ENCODE measurements at places on chromosomes 2 and 18. TPM values are rescaled to one million over a fixed set of nuclear protein-coding genes. Genes with fewer than 3 reads are reported as not detected.

Gene CFC1
- not detected for total RNA-seq

Gene HOXD12
- total RNA-seq = not detected

DNA sequence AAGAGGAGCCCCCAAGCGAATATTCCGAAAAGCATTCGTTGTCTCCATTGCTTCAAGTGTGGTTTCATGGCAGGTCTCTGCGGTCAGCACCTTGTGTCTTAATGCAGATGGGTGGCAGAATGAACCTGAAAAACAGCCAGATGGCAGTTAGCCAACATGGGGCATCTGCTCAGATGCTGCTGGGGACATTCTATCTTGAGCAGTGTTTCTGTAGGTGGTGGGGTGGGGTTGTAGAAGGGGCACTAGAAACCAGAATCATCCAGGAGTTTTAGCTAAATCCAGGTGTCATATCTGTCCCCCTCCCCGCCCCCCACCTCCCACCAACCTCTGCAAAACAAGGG is 42.1 kb downstream of the ST6GAL2 start:
- H3K4me3 ChIP-seq = no peak overlapping the region
- DNase-seq = no peak
- no peaks in the 10 kb centered on the region for H3K36me3 ChIP-seq
- H3K27ac ChIP-seq = no peak overlapping the region
- no peaks in the 10 kb centered on the region for H3K4me1 ChIP-seq

- H3K36me3 ChIP-seq = no peaks in the 10 kb centered on the region
- no peaks in the 10 kb centered on the region for H3K27me3 ChIP-seq
- no peak overlapping the region for H3K4me3 ChIP-seq
- peaks cover 6% of the 10 kb centered on the region for H3K4me1 ChIP-seq
- DNase-seq = no peak
Observed at GRCh38 chr2:150876251-150876950, 385.3 kb downstream of the RBM43 start.

DNA sequence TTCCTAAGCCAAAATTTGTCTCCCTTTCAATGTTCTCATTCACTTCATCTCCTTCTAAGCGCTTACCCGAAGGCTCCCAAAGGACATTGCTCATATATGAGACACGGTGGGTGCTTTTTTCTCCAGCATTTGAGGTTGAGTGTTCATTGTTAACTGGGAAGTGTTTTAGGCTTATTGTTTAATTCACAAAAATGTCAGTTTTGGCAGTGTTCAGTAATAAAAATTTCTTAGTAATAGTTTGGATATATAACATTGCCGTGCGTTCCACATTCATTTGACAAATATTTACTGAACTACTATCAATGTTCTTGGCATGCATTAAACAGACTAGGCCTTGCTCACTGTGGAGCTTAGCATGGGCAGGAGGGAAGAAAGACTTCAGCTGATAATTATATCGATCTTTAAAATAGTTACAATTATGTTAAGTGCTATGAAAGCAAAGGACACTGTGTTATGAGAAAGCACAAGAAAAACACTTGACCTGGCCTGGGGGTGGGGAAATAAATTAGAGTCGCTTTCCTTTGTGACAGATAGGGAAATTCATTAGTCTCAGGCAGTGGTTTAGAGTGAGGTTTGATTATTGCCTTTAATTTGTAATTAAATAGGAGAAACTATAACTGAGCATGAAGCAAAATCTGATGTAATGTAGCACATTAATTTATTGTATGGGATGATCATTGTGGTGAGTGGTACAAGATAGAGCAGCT is 82.2 kb upstream of the DOCK10 start:
- no peak overlapping the region for H3K4me3 ChIP-seq
- DNase-seq = no peak
- H3K27me3 ChIP-seq = peaks cover 3% of the 10 kb centered on the region
- H3K4me1 ChIP-seq = no peaks in the 10 kb centered on the region
- no peaks in the 10 kb centered on the region for H3K36me3 ChIP-seq
- no peak overlapping the region for H3K27ac ChIP-seq
